ENCODE measurements at places on chromosomes 4 and X.

- no peak for DNase-seq
These were observed 143.5 kb downstream of the HNRNPD start for GRCh38 chr4:82230306-82230705.

DNA sequence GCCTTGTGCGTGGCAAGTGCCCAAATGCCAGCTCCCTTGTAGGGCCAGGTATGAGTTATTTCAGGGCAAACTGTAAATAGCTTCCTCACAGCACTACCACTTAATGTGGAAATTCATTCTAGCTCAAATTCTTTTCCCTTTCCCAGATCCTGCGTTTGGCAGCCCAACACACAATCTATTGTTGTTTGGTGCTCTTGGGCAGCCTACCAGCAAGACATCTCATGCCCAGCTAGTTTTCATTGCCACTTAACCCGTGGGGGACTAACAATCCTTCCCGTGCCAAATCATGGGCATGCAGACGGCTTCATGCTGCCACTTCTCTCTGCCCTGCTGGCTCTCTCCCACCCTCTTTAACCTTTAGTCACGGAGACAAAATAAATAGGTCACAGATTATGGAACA lies 454.2 kb downstream of the GRIA2 start:
- no peak for DNase-seq

DNA sequence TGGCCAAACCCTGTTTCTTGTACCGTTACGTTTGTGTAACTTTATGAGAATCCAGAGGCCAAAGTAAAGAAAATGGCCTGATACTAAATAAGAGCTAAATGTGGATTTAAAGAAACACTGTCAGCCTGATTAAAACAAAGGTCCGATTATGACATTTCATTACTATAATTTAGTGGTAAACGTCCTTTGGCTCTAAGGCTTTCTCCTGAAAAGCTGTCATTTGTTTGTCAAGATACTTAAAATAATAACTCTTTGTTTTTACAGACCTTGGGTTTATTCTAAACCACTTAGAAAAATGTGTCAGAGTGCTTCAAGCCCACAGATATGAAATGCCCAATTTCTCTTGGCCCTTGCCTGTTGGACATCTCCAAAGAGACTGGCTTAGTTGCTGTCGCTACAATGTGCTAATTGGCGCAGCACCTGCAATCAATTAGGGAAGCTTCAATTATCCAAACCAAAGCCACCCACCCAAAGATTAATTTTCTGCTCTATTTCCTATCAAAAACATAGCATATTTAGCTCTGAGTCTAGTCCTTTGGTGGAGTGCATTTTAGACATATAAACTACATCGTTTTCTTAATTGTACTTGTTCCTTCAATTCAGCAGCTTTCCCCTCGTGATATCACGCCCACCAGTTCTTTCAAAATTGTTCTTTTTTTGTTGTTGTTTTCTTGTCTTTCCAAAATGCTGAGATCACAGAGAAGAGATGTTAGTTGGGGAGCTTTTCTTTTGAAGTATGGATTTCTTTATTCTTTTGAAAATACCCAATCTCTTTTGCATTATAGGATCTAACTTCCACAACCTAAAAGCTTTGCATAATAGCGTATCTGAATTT lies 13.6 kb downstream of the SMIM20 start:
- DNase-seq, result no peak

DNA sequence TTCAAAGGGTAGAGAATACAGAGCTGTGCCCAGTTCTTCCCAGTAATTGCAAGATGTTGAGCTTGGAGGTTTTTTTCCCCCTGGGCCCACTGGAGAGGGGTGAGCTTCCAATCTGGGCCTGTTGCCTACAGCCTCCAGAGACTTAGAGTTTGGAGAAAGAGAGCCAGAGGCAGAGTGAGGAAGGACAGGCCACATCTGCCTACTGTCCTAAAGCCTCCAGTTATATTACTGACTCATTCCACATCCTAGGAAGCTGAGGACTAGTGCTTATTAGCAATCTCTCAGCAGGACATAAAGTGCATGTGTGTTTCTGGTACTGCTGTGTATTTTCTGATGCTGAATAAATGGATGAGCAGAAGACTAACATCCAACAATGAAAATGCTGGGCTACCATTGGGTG lies 181.0 kb upstream of the MAMLD1 start:
- DNase-seq, result no peak

DNA sequence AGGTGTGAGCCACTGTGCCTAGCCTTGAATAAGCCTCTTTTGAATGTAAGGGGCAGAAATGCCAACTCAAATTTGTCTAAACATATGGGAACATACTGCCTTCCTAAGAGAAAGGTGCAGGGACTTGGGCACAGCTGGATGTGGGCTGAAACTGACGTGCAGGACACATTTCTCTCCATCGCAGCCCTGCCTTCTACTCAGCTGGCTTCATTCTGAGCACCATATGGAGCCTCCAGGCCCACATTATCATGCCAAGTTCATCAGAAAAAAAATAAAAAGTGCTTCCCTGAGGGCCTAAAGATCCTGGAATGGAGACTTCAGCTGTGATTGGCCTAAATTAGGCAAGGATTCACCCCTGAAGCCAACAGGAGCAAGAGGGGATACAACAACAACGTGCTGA lies 386.2 kb downstream of the RAB28 start:
- DNase-seq, result no peak

- DNase-seq, result peak; percentile 12
These were observed 5.7 kb downstream of the MXD4 start for GRCh38 chr4:2256156-2256731.

DNA sequence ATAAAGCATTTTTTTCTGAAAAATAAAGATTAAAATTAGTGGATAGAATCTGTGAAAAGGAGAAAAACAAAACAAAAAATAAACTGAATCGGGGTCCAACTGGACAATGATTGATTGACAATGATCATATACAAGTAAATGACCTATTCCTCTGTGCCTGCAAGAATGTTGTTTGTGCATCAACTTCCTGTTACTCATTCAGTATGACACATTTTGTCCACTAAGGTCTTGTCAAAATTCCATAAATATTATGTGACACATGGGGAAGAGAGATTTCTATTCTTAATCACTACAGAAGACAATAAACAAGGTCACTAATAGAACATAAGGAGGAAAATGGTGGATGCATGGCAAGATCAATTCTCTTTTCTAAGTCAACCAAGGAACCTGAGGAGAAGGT lies 54.9 kb downstream of the F8 start:
- no peak for DNase-seq

DNA sequence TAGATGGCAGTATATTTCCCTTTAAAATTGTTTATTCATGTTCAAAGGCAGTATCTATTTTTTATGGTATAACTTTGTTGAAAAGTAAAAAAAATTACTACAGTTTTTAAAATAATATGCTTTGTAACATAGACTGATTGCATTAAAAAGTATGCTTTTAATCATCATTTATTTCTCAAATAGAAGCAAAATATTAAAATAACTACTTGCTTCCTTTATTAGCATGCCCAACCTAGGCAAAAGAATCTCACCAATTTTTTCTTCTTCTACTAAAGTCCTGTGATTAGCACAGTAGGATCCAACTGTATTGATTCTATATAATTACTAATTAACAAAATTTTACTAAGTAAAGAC lies 69.6 kb upstream of the NFKB1 start:
- DNase-seq, result no peak

GRCh38 chr4:124973716-124974115 lies 261.2 kb upstream of the ANKRD50 start:
- DNase-seq, result no peak

GRCh38 chr4:7713757-7714156 lies 225.9 kb downstream of the AFAP1 start:
- no peak for DNase-seq

- no peak for DNase-seq
These were observed 370.3 kb upstream of the PPP1R2C start for GRCh38 chrX:43148305-43148704.

- DNase-seq, result no peak
These were observed 737.9 kb downstream of the RAB28 start for GRCh38 chr4:12746221-12746620.

- no peak for DNase-seq
These were observed 561.3 kb upstream of the INTU start for GRCh38 chr4:127071443-127071842.

DNA sequence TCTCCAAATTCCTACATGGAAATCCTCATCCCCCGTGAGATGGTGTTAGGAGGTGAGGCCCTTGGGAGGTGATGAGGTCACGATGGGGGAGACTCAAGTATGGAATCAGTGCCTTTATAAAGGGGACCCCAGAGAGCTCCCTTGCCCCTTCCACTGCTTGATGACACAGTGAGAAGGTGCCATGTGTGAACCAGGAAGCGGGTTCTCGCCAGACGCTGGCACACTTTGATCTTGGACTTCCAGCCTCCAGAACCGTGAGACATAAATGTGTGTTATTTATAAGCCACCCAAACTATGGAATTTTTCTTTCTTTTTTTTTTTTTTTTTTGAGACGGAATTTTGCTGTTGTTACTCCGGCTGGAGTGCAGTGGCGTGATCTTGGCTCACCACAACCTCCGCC lies 237.6 kb downstream of the DHRSX start:
- no peak for DNase-seq

- no peak for DNase-seq
These were observed 22.6 kb downstream of the RTL9 start for GRCh38 chrX:110381216-110381615.

GRCh38 chr4:140926672-140927071 lies 170.5 kb upstream of the TBC1D9 start:
- DNase-seq, result no peak

DNA sequence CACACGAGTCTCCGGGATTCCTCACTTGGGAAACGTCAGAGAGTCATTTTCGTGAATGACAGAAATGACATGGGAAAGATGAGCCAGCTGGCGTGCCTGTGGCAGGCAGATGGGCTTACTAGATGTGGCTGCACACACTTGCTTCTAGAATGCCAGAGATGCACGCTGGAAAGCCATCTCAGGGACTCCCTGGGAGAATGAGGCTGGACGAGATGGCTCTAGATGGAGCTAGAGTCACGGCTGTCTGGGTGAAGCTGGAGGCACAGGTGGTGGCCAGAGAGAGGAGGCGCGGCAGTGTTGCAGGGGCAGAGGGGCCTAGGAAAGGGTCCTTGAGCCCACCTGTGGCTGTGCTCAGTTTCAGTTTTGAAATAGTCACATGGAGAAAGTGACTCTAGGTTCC lies 26.0 kb downstream of the TKTL1 start:
- DNase-seq, result no peak

- DNase-seq, result no peak
These were observed 13.6 kb upstream of the TBC1D14 start for GRCh38 chr4:6896035-6896434.

- no peak for DNase-seq
These were observed 2.3 kb upstream of the SLC35A2 start for GRCh38 chrX:48913605-48914366.

DNA sequence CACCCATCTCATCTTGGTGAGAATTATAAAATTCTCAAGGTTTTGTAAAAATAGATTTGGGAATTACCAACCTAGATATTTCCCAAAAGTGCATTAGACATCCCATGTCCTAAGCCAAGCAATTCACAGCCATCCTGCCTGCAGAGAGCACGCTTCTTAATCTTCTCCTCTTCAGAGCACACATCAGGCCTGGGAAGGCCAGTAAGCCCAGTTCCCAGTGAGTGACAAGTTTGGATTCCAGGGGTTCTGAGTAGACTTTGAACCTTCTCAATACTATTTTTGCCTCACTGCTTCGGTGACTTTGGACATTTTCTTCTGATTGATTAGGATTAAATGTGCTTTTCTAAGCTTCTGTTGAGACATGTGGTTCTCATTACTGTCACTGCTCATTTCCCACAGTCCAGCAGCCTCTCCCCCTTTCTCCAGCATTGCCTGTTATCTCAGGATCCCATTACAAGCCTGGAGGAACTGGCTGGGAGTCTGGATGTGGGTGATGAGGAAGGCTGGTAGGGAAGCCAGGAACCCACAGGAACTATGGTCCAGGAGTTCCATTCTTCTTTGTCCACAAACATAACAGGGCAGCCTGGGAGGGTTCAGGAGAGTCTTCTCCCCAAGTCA lies 56.4 kb upstream of the TMEM150C start:
- no peak for DNase-seq

DNA sequence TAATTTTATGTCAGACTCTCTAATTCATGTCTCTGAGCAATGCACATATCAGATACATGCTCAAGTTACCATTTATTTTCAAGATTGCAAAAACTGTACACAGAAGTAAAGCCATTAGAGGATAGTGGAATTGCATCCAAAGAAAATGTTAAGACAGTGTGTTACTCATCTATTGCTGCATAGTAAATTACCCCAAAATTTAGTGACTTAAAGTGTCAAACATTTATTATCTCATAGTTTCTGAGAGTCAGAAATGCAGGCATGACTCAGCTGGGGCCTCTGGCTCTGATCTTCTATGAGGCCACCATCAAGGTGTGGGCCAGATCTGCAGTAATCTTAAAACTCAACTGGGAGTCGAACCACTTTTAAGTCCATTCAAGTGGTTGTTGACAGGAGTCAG lies 275.2 kb downstream of the QDPR start:
- no peak for DNase-seq

DNA sequence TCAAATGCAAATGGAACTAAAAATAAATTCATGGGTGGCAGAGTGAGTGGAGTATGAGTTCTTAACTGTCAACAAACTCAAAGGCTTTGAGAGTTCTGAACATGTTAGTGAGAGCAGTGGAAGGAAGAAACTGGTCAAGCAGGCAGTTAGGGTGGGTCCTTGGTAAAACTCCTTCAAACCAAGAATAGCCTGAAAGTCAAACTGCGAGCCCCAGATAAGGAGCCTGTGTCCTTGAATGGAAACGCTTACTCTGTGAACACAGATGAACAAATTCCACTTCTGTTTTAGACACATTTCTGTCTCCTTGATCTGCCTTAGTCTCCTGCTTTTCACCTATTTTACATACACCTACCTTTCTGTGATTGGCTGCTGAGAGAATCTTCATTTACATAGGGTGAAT lies 129.4 kb upstream of the PCDH18 start:
- DNase-seq, result no peak

DNA sequence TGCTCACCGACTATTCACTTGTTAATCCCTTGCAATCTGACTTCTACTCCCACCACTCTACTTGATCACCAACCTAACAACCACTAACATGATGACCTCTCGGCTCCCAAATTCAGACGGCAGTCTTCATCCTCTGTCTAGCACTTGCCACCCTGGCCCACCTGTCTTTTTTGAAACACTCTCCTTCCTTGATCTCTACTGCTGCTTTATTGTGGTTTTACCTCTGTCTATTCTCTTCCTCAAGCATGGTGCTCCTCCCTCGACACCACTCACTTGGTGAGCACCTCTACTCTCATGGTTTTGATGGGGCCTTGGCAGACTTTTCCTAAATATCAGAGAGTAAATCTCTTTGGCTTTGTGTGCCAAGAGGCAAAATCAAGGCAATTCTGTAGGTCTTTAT lies 21.7 kb upstream of the CXCR3 start:
- no peak for DNase-seq

GRCh38 chr4:174259580-174259979 lies 23.9 kb downstream of the FBXO8 start:
- DNase-seq, result no peak

GRCh38 chrX:26722666-26723428 lies 506.9 kb downstream of the MAGEB5 start:
- no peak for DNase-seq

GRCh38 chrX:111040377-111041017 lies 55.5 kb upstream of the PAK3 start:
- DNase-seq, result no peak
